ENCODE measurements at places on chromosomes 13 and 19.

GRCh38 chr13:64992314-64992713, 2237.8 kb downstream of the PCDH9 start:
- DNase-seq, result no peak

DNA sequence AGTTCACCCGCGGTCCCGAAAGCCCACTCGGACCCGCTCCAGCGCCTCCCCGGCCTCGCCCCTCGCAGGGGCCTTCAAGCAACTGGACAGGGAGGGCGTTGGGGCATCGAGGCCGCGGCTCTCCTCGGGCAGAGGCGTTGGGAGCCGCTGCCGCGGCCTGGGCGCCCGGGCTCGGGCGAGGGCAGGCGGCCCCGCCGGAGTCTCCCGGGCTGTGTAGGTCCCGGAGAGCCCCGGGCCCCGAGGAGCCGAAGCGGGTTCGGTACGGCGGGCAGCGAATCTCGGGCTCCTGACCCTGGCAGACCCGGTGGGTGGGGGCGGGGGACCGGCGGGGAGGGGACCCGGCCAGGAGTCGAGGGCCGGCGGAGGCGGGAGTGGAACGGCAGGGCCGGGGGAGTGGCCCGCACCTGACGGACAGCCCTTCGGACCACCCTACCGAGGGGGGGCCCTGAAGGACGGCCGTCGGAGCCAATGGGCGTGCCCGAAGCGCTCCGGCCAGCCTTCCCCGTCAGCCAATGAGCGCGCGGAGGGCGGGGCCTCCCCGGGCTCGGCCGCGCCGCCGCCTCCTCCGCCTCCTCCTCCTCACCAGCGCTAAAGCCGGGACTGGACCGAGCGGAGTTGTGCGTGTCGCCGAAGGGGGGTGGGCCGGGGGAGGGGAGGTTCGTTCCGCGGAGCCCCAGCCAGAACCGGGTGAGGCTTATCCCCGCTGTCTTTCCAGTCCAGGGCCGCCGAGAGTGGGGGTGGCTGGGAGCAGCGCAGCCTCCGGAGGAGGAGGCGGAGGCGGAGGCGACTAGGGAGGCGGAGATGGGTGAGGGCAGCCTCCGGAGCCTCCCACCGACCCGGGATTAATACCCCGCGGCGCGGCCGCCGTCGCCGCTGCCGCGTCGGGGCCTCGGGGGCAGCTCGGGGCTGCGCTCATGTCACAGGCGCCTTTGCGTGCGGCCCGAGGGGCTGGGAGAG, at the start of gene ZMYM2:
ZMYM2 (plus strand) TSS at position 573 of the 957 bp plus-strand sequence. CDS start 34,346 bp downstream, outside the sequence.
- peak; percentile 99 for DNase-seq

DNA sequence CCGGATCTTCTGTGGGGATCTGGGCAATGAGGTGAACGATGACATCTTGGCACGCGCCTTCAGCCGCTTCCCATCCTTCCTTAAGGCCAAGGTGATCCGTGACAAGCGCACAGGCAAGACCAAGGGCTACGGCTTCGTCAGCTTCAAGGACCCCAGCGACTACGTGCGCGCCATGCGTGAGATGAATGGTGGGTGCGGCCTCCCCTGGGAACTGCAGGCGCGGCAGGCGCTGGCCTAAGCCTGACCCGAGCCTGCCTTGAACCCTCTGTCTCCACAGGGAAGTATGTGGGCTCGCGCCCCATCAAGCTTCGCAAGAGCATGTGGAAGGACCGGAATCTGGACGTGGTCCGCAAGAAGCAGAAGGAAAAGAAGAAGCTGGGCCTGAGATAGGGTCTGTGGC, 4.4 kb upstream of the ETV2 start:
- DNase-seq, result peak; percentile 3

GRCh38 chr13:94057618-94058186, 421.8 kb downstream of the DCT start:
- no peak for DNase-seq

DNA sequence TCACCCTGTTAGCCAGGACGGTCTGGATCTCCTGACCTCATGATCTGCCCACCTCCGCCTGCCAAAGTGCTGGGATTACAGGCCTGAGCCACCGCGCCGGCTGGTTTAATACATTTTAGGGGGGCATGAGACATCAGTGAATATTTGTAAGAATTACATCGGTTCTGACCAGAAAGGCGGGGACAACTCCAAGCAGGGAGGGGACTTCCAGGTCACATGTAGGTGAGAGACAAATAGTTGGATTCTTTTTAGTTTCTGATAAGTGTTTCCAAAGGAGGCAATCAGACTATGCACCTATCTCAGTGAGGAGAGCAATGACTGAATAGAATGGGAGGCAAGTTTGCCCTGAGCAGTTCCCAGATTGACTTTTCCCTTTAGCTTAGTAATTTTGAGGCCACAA, 3.7 kb upstream of the ZNF552 start:
- DNase-seq, result no peak

GRCh38 chr19:50490411-50490811, 13.8 kb upstream of the GARIN5A start:
- DNase-seq, result no peak

DNA sequence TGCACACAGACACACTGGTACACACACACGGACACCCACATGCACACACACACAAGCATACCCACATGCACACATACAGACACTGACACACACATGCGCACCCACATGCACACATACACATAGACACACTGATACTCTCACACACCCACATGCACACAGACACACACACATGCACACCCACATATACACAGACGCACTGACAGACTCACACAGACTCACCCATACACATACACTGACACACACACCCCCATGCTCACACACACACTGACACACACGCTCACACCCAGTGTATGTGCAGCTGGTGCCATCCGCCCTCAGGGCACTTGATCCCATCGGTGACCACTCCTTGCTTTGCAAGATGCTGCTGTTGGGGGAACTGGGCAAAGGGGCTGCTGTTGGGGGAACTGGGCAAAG, 9.7 kb upstream of the RASA3 start:
- no peak for DNase-seq

GRCh38 chr13:76879203-76879882, 6.9 kb downstream of the KCTD12 start:
- peak; percentile 33 for DNase-seq

DNA sequence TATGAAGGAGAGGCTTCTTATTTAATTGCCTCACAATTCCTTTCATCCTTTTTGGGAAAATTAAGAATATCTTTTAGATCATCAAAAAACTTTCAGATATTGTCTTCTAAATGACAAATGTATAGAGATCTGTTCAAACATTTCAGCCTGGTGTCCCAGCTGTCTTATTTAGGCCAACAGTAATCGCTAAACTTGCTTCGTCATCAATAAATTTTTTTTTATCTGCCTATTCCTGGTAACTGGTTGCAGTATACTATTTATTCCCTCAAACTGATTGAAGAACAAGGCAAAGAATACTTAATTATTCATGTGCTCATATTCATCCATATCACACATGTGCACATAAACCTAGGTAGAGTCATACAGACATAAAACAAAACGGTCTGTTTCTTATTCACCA, 5.3 kb upstream of the MYO16 start:
- no peak for DNase-seq

GRCh38 chr13:37481885-37482227, 116.7 kb downstream of the POSTN start:
- no peak for DNase-seq

DNA sequence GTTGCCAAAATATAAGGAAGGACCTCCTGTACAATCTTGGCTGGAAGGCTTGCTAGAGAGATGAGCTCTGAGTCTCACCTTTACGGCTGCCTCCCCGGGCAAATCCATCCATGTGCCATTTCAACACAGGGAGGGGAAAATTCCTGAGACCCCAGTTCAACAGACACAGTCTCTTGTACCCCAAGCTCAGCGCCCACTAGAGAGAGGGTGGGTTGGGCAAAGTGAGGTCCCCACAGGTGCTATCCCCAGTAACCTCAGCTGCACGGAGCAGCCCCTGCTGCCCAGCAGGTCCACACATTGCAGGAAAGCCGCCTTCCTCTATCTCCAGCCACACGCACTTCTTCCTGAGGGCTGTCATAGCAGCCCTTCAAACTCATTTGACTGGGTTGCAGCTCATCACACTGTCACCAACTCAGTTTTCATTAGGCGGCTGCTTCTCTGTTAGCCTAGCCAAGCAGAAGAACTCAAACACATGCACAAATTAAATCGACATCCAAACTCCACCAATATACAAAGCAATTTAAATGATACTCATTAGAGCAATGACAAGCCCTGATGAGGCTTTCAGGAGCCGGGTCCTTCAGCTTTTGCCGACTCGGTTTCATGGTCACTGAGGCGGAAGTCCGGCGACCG, 80.4 kb downstream of the TSHZ3 start:
- no peak for DNase-seq

DNA sequence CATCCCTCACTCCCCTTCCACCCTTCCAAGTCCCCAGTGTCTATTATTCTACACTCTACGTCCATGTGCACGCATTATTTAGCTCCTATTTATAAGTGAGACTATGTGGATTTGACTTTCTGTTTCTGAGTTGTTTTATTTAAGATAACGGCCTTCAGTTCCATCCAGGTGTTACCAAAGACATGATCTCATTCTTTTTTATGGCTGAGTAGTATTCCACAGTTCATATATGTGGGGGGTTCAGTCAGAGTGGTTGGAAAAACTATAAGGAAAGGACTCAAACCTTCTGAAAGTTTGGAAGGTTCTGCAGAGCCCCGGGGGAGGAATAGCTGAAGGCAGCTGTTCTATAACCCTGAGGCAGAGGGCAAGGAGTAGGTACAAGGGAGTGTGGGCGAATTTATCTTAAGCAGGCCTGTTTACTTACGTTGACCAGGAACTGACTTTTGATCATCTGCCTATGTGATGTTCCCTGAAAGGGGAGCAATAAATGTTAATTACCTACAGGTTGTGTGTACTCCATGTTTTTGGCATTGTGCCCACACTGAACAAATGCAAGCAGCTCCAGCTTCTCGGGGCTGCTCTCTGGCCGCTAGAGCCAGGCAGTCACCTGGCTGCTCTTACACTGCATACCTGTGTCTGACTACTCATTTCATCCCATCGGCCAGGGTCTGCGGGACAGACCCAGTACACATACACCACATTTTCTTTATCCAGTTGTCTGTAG, 13.5 kb upstream of the ADGRE1 start:
- DNase-seq, result no peak

DNA sequence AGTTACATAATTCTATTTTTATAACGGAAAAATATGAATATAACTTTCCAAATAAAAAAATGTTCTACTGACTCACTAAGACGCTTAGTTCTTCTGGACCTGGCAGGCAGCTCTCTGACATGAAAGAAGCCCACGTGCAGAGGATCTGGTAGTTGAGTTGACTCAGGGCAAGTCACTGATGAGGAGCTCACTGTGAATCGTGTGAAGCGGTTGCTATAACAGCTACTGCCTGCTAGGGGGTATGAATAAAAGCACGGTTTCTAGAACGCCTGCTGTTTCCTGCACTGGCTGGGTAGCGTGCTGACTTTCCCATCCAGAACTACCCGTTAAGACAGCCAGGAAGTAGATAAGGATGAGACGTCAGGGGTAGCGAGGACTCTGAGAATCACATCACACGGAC, 54.7 kb upstream of the WASF3 start:
- peak; percentile 52 for DNase-seq

DNA sequence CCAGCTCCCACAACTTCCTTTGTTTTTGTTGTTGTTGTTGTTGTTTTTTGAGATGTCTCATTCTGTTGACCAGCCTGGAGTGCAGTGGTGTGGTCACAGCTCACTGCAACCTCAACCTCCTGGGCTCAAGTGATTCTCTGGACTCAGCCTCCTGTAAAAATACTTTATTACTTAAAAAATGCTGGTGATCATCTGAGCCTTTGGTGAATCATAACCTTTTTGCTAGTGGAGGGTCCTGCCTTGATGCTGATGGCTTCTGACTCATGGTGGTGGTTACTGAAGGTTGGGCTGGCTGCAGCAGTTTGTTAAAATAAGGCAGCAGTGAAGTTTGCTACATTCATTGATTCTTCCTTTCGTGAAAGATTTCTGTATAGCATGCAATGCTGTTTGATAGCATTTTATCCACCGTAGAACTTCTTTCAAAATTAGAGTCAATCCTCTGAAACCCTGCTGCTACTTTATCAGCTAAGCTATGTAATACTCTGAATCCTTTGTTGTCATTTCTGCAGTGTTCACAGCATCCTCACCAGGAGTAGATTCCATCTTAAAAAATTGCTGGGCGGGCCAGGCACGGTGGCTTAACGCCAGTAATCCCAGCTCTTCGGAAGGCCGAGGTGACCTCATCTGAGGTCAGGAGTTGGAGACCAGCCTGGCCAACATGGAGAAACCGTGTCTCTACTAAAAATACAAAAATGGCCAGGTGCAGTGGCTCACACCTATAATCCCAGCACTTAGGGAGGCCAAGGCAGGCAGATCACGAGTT, 18.0 kb downstream of the ARHGAP35 start:
- DNase-seq, result no peak
